Activated CD4-positive, alpha-beta T cell treated with anti-CD3 and anti-CD28 coated beads, Interleukin-2, amount 50 U/mL, for 48 hours (primary cell): ENCODE measurements at places on chromosomes 11 and 22.

DNA sequence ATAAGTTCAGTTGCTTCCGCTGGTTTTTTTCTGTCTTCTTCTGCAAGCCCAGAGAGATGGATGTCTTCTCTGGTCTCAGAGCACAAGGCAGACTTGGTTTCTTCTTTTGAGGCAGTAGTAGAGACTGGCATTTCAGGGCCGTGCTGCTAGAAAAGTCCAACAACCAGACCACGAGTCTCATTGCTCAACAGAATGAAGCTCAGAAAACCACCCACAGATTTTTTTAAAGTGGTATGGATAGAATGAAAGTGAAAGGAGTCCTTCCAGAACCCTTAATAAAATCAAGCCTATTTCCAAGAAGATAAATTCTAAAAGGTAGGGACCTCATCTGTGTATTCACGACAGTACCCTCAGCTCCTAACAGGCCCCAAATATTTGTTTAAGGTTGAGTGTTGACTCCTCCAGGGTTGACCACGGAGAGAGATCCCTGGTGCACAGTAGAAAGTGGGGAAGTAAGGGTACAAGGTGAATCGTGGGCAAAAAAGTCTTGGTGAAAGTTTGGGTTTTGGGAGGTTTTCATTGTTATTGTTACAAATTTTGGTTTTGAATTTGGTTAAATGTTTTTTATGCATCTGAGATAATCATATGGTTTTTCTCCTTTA lies 43.6 kb upstream of the DDX6 start:
- no peak for DNase-seq

DNA sequence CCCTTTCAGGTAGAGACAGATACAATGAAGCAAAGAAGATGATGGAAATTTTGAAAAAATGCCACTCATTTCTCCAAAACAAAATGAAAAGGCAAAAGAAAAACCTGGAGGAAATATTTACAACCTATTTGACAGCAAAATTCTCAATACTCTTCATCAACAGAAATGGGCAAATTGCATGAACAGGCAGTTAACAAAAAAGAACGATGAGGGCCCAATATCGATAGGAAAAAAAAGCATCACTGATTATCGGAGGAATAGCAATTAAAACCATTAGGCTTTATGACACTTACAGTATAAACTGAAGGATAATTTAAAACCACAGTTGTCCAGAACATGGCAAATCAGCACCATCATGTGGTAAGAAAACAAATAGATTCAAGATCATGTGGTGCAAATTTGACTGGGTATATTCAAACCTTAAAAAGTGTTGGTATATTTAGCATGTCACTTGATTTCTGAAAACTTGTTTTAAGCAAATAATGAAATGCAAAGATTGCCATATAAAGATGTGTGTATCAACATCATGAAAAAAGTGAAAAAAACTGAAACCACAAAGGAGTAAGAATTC lies 222.9 kb downstream of the BRD1 start:
- DNase-seq = no peak

GRCh38 chr11:35165030-35165422 lies 26.1 kb downstream of the CD44 start:
- no peak for DNase-seq

- DNase-seq = no peak
Observed at GRCh38 chr11:17719028-17719937, at the start of gene MYOD1. Gene MYOD1 (plus strand): TSS chr11:17719571. CDS start chr11:17719783, 212 bp downstream.

GRCh38 chr11:128201009-128201408 lies 386.3 kb downstream of the ETS1 start:
- DNase-seq = no peak

DNA sequence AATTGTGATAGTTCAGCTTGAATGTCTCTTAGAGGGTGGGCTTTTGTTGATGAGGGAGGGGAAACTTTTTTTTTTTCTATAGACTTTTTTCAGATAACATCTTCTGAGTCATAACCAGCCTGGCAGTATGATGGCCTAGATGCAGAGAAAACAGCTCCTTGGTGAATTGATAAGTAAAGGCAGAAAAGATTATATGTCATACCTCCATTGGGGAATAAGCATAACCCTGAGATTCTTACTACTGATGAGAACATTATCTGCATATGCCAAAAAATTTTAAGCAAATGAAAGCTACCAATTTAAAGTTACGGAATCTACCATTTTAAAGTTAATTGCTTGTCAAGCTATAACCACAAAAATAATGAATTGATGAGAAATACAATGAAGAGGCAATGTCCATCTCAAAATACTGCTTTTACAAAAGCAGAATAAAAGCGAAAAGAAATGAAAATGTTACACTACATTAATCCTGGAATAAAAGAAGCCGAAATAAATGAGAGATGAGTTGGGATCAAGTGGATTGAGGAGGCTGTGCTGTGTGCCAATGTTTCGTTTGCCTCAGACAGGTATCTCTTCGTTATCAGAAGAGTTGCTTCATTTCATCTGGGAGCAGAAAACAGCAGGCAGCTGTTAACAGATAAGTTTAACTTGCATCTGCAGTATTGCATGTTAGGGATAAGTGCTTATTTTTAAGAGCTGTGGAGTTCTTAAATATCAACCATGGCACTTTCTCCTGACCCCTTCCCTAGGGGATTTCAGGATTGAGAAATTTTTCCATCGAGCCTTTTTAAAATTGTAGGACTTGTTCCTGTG lies 3.9 kb downstream of the MALAT1 start:
- no peak for DNase-seq

DNA sequence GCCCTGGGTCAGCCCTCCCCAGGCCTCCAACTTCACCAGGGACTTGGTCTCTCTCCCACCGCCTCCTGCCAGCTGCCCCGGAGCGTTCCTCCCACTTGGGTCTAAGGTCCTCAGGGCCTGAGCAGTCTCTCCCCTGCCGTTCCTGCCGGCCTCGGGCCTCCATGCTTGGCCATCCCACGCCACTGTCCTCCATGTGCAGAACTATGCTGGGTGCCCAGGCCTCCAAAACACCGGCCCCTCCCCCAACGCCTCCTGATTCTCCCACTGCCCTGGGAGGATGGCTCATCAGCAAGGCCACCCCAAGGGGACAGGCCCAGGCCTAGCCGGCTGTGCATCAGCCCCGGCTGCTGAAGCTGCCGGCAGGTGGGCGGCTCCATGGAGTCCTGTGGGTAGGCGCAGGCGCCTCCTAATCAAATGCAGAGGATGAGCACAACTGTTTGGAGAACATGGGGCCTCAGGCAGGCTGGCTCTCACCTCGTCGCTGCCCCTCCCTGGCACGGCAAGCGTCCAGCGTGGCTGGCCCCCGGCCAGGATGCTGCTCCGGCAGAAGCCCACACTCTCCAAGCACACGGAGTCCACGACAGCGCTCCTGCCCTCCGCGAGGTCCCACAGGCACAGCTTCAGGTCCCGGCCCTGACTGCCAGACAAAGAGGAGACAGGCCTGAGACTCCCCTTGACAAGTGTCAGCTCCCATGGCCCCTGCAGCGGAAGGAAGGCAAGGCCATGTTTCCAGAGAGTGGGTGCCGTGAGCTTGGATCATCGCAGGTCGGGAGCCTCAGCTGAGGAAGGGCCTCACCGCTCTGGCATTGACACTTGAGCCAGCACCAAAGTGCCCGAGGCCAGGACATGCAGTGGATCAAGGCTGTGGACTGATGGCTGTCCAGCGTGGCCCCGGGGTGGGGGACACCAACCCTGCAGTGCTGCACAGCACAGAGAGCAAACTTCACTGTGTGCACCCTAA lies 42.6 kb downstream of the GNB1L start:
- DNase-seq = no peak

DNA sequence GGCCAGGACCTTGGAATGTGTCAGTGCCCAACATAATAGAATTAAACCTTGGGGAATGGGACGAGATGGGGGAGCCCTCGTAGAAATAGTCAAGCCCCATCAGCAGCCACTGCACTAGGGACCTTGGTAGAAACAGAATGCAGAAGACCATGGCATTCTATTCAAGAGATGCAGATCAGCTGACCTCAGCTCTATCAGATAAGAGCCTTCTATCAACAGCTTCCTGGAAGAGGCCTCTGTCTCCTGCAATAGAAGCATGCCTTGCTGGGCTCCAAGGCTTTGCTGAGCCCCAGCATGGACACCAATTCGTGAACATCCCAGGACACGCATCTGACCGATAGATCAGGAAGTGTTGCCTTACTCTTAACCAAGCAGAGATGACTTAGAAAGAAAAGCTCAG lies 27.5 kb upstream of the FLI1 start:
- DNase-seq = no peak

DNA sequence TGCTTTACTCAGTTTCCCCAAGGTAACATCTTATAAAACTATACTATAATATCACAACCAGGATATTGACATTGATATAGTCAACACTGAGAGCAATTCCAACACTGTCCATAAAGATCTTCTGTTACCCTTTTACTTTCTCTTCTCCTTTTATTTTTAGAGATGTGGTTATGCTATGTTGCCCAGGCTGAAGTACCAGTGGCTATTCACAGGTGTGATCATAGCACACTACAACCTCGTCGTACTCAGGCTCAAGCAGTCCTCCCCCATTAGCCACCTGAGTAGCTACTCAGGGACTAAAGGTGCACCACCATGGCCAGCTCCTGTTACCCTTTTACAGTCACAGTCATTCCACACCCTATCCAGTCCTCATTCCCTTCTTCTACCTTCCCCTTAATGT lies 119.7 kb downstream of the CWF19L2 start:
- DNase-seq = no peak

GRCh38 chr11:124625504-124626168 lies 3.0 kb downstream of the TBRG1 start:
- DNase-seq = no peak

- no peak for DNase-seq
Observed at GRCh38 chr11:45165806-45166603, 19.6 kb downstream of the PRDM11 start.

GRCh38 chr11:25981998-25982397 lies 349.9 kb upstream of the ANO3 start:
- DNase-seq = no peak

- no peak for DNase-seq
Observed at GRCh38 chr11:60528934-60529333, 13.7 kb downstream of the MS4A13 start.

GRCh38 chr11:29361369-29361768 lies 655.5 kb downstream of the KCNA4 start:
- no peak for DNase-seq

GRCh38 chr11:83355391-83355790 lies 69.2 kb upstream of the CCDC90B start:
- DNase-seq = no peak

GRCh38 chr22:42608136-42608822 lies 6.4 kb downstream of the POLDIP3 start:
- no peak for DNase-seq

GRCh38 chr11:125382314-125382791 lies 113.7 kb downstream of the FEZ1 start:
- no peak for DNase-seq

DNA sequence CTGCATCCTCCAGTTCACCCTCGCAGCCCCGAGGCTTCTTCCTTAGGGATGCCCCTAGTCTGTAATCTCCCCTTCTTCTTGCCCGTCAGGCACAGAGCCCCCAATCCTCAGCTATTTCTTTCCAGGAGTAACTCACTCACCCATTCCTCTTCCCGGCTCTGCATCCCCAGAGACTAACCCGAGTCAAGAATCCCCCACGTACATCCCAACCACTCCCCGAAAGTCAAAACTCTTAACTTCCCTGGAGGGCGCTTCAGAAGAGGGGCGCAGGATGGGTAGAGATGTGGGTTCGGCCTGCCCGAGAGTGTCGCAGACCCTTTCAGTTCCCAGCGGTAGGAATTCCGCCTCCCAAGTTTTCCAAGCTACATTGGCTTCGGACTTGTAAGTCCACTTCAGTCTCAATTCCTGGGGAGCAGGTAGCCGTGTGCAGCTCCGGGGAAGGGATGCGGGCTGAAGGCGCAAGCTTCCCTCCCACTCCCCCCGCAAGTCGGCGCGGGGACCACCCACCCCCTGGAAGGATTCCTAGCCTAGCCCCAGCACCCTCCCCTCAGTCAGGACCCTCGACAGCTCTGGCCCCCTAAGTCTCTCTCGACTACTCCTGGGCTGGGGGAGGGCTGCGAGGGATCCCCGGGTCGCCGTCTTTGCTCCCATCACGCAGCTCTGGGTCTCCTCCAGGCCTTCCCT lies 871 bp downstream of the BDNF start:
- no peak for DNase-seq

- no peak for DNase-seq
Observed at GRCh38 chr22:38186429-38186828, 4.8 kb upstream of the PLA2G6 start.

- DNase-seq = no peak
Observed at GRCh38 chr11:70885281-70886231, 366.8 kb downstream of the SHANK2 start.

- no peak for DNase-seq
Observed at GRCh38 chr22:24146194-24146616, 35.1 kb upstream of the SUSD2 start.

DNA sequence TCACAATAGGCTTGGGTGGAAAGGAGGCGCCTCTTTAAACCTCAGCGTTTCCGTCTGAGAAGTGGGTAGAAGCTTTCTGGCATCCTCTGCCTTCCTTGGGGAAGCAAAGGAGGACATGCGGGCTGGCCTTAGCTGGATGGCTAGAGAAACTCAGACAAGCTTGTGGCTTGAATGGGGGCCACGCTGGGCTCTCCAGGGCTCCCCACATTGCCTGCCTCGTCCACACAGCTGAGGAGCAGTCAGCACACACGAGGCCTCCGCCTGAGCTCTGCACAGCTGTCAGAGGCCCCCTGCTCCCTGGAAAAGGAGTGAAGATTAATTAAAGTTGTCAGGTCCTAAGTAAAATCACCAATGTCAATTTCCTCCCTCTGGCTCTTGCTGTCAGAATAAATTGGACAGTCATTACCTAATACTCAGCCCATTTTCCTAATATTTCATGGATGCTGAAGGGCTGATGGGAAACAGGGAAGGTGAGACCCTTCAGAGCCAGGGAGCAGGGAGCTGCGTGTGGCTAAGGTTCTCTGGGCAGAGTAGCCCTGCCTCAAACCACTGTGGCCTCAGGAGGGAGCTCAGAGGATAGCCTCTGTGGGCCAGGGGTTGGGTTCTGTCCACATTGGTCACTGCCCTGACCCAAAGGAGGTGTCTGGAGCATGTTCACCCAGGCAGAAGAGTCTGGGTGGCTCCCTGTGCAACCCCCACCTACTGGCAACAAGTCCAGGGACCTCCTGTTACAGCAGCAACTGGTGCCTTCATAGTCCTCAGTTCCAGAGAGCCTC lies 118.3 kb upstream of the CD82 start:
- no peak for DNase-seq

DNA sequence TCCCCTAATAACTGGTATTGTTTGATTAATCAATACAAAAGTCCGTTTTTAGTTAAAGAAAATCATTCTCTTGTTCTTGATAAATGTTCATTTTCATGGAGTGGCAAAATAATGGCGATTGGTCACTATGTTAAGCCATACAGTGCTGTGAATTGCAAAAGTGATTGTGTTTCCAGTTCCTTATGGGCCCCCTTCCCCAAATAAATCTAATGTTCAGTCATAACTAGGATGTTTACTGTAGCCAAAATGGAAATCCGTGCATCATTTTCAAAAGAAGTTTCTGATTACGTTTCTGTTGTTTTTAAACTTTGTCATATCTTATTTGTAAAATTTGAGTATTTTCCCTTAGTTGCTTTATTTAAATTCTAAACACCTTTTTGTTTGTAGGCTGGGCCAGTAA lies 845 bp downstream of the RBM7 start:
- DNase-seq = no peak

GRCh38 chr22:49023161-49023878 lies 804.4 kb downstream of the BRD1 start:
- no peak for DNase-seq
